ENCODE measurements at places on chromosomes 6 and 20. TPM values are rescaled to one million over a fixed set of nuclear protein-coding genes. Genes with fewer than 3 reads are reported as not detected.

DNA sequence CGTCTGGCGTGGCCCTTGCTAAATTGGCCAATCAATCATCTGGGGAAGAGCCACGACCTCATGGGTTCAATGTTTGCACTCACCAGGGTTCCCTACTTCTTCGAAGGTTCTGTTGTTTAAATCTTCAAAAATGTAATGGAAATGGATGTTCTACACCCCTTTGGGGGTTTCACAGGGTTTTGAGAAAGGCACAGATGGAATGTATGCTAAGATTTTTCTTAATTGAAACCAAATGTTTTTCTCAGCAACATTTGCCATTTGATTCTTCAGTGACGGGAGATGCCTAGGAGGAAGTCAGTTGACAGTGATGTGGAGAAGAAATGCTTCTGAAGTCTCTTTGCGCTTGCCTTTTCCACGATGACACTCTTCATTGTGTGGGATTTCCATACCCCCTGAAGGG is 312.3 kb downstream of the ESR1 start:
- no peak for DNase-seq

- no peak for DNase-seq
Observed at GRCh38 chr6:122428781-122429180, 29.3 kb downstream of the HSF2 start.

DNA sequence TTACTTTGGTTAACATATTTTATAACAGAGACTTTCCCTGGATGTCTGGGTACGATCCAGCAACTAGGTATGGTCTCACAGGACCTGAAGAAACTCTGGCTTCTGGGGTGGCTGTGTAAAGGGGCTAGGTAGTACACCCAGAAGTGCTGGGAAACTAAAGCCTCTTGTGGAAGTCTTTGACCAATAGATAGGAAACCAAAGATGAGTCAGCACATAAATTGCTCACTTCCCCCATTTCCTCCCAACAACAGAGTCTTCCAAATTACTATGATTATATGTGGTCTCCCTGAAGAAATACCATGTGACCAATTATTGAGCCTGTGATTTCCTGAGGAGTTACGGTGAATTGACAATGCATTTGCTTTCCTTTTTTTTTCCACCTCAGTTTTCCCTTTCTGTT is 26.8 kb upstream of the TBX18 start:
- no peak for DNase-seq

GRCh38 chr6:50829898-50830444 is 11.3 kb downstream of the TFAP2B start:
- no peak for DNase-seq

DNA sequence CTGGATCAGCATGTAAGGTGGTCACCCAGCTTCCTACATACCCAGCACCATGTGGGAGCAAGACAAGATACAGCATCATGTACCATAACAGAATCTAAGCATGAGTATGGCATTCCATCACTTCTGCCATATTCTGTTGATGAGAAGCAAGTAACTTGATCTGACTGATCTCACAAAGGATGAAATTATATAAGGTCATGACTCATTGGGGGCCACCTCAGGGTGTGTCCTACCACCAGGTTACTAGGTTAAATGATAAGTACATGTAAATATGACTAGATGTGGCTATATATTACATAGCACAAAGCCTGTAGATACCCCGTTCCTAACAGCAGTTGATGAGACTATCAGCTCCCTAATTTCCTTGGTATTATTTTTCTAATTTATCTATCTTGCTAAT is 213.1 kb downstream of the DOK5 start:
- DNase-seq, result no peak

- DNase-seq, result no peak
Observed at GRCh38 chr20:37727957-37728634, 34.3 kb downstream of the CTNNBL1 start.

DNA sequence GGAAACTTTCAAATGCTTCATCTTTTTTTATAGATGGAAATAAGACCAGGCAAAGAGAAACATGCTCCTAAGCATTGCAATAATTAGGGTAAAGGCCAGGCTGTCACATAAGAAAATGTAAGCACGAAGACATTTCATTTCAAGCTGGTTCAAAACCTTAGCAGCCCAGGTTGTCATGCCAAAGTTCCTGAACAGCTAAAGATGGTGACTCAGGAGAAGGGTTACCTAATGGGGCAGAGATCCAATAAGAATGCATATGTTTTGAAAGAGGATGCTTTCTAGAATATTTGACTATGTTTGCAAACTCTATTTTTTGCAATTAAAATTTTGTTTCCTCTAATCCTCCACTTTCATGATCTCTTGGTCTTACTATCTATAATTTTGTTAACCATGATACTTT is 65.6 kb upstream of the PHACTR2 start:
- DNase-seq, result no peak

DNA sequence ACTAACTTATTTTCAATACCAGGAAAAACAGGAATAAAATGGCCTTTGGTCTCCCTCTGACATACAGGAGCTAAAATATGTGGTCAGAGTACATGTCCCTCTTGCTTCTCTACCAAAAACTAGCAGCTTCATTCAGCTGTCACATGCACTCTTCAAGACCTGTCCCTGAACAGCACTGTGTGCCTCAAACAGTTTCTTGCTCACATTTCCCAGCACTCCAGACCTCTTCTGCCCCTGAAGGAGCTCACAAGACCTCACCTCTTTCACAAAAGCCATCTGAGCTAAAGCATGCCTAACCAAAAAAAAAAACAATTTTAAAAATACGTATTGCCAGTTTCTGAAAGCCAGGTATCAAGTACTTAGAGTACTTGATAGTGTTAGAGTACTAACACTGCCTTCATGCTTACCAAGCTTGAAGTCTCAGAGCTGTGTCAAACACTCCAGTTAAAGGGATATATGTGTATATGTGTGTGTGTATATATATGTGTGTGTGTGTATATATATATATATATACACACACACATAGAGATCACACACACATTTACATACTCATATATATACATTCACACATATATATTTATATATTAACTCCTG is 148.3 kb upstream of the POU3F2 start:
- DNase-seq, result no peak

DNA sequence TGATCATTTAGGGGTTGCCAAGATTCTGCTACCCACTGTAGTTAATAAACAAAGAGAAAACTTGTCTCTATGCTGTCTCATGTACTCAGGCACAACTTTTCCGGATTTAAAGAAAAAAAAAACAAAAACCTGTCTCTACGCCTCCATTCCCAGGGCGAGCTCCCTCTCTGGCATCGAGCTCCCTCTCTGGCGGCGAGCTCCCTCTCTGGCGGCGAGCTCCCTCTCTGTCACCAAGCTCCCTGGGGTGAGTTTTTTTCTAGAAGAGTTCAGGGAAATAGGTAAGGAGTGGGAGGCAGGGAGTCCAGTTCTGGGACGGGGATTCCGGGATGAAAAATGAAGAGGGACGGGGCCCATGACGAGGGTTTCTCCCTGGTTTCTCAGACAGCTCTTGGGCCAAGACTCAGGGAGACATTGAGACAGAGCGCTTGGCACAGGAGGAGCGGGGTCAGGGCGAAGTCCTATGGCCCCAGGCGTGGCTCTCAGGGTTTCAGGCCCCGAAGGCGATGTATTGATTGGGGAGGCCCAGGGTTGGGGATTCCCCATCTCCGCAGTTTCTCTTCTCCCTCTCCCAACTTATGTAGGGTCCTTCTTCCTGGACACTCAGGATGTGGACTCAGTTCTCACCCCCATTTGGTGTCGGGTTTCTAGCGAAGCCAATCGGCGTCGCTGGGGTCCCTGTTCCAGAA is 16.5 kb upstream of the HLA-A start:
- DNase-seq, result no peak

- DNase-seq, result no peak
Observed at GRCh38 chr6:3870528-3870925, 21.4 kb downstream of the FAM50B start.

DNA sequence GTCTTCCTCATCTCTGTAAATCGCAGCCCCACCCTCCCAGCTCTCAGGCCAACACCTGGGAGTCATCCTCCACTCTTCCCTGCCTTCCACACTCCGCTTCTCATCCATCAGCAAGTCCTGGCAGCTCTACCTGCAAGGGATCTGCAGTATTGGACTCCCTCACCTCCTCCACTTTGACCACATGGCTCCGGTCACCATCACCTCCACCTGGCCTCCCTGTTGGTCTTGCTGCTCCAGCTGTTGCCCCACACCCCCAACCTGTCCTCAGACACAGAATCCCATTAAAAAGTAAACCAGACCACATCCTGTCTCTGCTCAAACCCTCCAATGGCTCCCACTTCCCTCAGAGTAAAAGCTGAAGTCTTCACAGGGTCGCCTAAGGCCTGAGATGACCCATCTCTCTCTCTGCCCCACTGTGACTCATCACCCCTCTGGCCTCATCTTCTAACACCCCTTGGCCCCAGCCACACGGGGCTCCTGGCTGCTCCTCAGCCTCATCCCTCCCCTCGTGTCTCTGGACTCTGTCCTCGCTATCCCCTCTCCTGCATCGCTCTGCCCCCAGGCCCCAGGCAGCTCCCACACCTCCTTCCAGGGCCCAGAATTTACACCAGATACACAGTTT is 185.1 kb upstream of the SULF2 start:
- DNase-seq, result no peak

GRCh38 chr20:21262812-21263211 is 40.3 kb upstream of the XRN2 start:
- DNase-seq, result no peak

GRCh38 chr20:31587545-31588389 is 17.3 kb upstream of the ID1 start:
- DNase-seq, result no peak

DNA sequence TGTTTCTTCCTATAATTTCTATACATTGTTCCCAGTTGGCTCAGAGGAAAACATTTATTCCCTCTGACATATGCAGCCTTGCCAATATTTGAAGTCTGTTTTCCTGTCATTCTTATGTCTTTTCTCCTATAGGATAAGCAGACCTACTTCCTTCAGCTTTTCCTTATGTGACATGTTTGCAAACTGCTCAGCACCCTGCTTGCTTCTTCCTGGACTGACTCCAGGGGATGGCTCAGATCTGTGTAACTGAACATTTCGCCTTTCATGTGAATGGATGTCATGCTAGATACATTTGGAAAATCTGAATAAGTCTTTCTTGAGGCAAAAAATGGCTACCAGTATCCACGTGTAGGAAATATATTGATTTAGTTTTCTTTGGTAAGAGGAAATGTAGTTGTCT is 113.2 kb downstream of the CARMIL1 start:
- DNase-seq, result no peak

DNA sequence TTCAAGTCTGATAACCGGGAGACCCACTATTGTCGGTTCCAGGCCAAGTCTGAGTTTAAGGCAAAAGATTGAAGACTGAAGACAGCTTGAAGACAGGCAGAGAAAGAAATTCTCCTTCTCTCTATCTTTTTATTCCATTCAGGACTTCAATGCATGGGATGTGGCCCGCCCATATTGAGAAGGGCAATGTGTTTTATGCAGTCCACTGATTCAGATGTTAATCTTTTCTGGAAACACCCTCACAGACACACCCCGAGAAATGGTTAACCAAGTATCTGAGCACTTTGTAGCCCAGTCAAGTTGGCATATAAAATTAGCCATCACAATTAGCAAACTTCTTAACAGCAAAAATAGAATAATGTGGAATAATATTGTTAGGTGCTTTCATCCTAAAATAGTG is 75.5 kb upstream of the FABP7 start:
- no peak for DNase-seq

DNA sequence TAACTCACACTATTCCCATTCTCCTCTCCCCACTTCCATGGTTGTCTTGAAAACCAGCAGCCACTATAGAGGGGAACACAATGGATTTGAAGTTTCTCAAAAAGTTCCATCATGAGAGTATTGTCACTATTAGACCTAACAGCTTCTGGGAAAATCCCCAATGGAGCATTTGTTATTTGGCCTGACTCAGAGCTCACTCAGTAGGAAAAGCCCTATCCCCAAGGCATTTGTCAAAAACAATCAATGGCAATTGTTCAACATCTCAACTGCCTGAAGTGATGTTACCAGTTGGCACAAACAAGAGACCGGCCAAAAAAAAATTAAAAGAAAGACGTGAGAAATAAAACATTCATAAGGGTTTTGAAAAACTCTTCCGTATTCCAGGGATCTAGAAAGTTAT is 98.8 kb downstream of the MYLK4 start:
- DNase-seq, result no peak

GRCh38 chr6:35400111-35400510 is 52.0 kb upstream of the FANCE start:
- no peak for DNase-seq

GRCh38 chr6:4518506-4518905 is 257.7 kb upstream of the CDYL start:
- no peak for DNase-seq

DNA sequence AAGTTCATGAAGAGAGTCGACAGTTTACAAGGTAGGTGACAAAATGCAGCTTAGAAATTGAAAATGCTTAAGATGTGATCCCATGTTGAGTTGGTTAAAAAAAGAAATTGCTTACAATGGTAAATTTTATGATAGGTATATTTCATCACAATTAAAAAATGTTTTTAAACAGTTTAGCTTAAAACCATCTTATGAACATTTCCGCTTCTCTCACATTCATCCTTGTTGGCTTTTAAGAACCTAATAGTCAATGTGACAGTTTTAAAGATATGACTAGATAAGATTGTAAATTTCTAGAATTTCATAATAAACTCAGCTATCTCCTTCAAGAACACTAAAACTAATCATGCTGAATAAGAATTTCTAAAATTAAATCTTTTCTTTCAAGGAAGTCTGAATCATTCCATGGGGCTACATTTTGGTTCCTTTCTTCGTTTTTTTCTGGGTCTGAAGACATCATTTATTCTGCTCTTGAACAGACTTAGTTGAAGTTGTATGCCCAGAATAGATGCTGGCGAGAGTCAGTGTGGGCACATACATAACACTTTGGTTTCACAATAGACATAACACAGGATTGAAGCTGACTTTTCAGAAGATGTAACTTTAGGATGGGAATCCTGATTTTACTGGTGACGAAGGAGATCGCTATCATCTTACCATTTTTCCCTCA is 35.9 kb upstream of the LTV1 start:
- no peak for DNase-seq

GRCh38 chr6:156662025-156662445 is 115.1 kb upstream of the ARID1B start:
- DNase-seq, result no peak

- DNase-seq, result no peak
Observed at GRCh38 chr6:143539734-143540133, 28.2 kb upstream of the FUCA2 start.

GRCh38 chr6:24131751-24132150 is 5.7 kb downstream of the NRSN1 start:
- no peak for DNase-seq

Gene TAAR1
- polyA plus RNA-seq, result 0.16 TPM

Gene DEFB132
- not detected for polyA plus RNA-seq

Gene TBXT
- not detected for polyA plus RNA-seq

Gene CASP8AP2
- polyA plus RNA-seq, result 24.8 TPM

Gene ZNF341
- polyA plus RNA-seq, result 4.4 TPM

Gene CCDC170
- polyA plus RNA-seq, result 4.3 TPM

Gene POU3F2
- polyA plus RNA-seq, result 0.16 TPM

Gene NHLRC1
- 2.3 TPM for polyA plus RNA-seq

Gene PROKR2
- not detected for polyA plus RNA-seq

Gene OR12D3
- not detected for polyA plus RNA-seq

Gene HSPA1B
- 125 TPM for polyA plus RNA-seq

Gene EDN1
- polyA plus RNA-seq, result 4.9 TPM

Gene C6orf58
- polyA plus RNA-seq, result 1.3 TPM

Gene MTCH1
- 182 TPM for polyA plus RNA-seq

Gene PNPLA1
- 2.5 TPM for polyA plus RNA-seq

Gene RBBP8NL
- 2.7 TPM for polyA plus RNA-seq

Gene LST1
- 5.1 TPM for polyA plus RNA-seq

Gene COL12A1
- 68.6 TPM for polyA plus RNA-seq
